ENCODE measurements at places on chromosomes 11 and 22. TPM values are rescaled to one million over a fixed set of nuclear protein-coding genes. Genes with fewer than 3 reads are reported as not detected.

Gene LMNTD2
- 1.3 TPM for total RNA-seq

Gene HTR3A
- not detected for total RNA-seq

Gene SUSD2
- 0.52 TPM for total RNA-seq

DNA sequence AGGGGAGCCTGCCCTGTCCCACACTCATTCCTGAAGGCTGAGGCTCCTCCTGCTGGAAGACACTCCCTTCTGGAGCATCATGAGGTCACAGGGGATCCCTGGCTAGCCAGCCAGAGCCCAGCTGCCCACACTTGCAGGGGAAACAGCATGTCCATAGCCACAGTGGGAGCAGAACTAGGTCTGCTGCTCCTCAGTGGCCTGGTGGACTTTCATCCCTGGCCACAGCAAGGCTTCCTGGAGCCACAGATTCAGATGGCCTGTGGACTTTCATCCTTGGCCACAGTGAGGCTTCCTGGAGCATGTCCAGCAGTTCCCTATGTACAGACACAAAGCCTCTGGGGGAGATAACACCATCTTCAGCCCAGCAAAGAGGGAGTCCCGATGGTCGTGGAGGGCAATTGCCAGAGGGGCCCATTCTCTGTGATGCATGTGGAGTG lies 5.9 kb upstream of the APOL6 start:
- DNase-seq = peak; percentile 21

Gene MUC6
- not detected for total RNA-seq

DNA sequence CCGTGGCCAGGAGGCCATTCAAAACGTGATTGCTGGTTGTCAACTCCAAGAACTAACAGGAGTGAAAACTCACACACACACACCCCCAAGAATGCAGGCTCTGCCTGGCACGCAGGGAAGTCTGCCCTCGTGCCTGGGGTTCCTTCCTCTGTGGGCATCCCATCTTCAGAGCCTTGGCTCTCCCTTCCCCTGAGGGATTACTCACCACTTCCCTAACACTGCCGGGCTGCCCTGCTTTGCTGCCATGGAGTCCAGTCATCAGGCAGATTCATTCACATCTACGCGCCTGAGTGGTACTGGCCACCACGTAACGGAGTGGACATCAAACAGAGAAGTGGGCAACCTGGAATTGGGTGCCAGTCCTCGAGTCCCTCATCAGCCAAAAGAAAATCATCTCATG lies 120.7 kb upstream of the TMEM45B start:
- no peak for DNase-seq

Gene OR8B8
- total RNA-seq = not detected
